ENCODE measurements at places on chromosomes 13 and 19.
A peak's percentile ranks its signal among the peaks of the same experiment; 100 is the strongest.

DNA sequence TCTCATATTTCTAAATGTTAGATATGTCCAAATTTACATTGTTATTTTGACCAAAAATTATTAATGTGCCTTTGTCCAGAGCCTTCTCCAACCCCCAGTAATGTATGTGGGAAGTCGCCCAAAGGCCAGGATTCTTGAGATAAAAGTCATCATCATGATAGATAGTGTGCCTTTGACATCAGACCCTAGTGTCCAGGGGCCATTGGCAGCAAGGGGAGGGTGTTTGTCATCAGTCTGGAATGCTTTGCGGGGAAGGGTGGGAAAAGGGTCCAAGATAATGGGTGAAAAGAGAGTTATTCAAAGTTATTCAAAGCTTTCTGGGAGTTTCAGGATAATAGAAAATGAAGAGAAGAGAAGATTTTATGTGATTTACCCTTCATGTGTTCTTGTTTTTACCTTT lies 909.5 kb upstream of the GPC6 start:
- no peak for DNase-seq

DNA sequence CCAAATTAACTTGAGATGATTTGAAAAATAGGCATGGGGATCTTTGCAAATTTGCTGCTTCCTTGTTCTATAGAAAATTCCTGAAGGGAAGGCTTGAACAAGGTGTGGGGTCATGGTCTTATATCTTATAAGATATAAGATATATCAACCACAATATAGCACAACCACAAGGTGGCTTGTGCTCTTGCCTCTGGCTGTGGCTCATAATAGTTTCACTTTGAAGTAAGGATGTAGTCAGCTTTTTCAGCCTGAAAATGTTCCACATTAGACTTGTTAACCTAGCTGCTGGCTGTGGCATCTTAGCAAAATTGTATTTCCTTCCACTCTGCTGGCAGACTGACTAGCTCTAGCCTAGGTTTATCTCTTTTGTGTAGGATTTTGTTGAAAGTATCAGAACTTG lies 169.7 kb downstream of the KLF5 start:
- peak; percentile 45 for DNase-seq

DNA sequence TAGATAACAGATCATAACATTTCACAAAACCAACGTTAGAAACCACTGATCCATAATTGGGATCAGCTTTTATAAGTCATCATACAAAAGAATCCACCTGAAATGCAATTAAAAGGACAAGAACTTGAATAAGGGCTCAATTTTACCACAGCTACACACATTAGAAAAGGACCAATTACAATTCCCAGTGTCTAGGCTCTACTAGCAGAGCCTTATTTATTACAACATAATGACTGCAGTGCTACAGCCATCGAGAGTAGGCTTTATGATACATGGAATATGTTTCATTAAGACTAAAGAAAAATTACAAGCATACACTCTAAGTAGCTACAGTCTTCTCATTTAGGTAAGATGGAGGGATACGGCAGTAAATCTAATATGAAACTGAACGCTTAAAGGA lies 2.9 kb downstream of the RBM26 start:
- DNase-seq, result no peak

DNA sequence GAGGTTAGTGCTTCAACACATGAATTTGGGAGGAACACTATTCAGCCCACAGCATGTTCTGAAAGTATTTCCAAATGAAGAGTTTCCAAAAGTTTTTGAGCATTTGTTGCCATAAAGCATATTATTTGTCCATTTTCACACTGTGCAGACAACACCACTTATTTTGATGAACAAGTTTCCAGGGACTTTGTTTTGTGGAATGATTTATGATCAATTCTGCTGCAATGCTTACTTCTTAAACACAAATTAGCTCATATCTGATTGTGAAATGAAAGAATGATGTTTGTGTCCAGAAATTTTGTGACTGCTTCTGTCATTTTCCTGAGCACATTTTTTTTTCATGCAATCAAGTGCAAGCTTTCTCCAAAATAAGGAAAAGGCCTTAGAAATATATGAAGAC lies 205.3 kb downstream of the RAP2A start:
- DNase-seq, result no peak

DNA sequence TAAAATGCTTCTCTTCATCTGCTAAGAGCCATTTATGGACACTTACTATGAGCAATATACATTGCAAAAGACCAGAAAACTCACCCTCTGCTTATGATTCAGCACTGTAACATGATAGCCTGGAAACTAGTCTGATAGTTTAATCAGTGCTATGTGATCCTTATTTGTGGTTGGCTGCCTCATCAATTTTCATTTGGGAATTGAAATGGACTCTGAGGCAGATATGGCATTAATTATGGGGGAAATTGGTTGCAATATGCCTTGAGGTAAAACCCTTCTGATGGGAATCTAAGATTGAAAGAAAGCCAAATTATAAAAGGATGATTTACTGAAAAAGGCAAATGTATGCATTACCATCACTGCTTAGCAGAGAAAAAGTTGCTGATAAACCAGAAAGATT lies 33.5 kb downstream of the FAM216B start:
- peak; percentile 70 for DNase-seq

DNA sequence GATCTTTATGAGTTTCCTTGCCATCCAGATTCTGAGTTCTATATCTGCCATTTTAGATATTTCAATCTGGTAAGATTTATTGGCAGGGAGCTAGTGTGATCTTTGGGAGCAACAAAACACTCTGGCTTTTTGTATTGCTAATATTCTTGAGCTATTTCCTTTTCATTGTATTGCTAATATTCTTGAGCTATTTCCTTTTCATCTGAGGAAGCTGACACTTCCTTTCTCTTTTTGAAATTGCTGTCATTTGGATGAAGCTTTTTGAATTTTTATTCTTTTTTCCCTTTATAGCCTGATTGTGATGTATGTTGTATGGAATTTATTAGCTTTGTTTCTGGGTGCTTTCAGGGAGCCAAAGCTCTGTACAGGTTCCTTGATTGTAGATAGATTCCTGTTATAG lies 873.5 kb upstream of the ATXN8OS start:
- DNase-seq, result no peak
